T-helper 17 cell (primary cell): ENCODE measurements at places on chromosomes 5 and 9.
A peak's percentile ranks its signal among the peaks of the same experiment; 100 is the strongest.

DNA sequence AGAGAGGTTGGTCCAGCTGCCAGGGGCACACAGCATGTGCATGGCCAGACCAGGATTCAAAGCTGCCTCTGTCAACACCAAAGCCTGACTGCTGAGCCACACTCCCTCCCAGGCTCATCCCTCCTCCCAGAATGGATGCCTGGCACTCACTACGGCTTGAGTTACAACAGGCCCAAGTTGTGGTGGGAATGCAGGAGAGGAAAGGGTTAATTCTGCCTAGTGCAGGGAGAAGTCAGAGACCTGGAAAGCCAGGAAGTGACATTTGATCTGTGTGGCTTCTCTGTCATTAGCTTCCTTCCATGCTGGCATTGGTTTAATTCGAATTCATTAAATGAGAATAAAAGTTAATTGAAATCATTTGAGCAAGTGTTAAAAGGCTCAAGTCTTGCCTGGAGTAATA, 150.0 kb downstream of the NSG2 start:
- no peak for DNase-seq

DNA sequence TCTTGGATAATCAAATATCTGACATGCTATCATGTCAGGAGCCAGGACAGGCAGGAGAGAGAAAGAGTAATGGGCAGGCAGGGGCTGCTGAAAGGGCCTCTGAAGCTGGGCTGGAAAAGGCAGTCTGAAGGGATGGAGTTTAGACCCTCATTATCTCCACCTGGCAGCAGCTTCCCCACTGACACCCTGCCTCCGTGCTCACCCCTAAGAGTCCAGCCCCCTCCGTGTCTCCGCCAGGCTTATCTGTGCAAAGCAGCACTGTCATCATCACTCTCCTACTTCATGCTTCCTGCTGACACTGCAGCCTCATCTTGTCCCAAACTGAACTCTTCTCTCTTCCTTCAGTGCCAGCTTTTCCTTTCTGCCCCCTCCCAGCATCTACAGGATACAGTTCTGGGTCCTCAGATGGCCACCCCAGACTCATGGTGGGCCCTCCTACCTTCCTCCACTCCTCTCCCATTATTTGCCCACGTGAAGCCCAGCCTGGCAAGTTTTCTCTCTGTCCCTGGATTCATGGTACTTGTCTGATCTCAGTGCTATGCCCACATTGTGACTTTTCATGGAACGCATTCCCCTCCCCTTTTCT, 70.9 kb upstream of the KLF9 start:
- no peak for DNase-seq

- no peak for DNase-seq
These were observed 125.5 kb downstream of the DIRAS2 start for GRCh38 chr9:90517103-90517502.

GRCh38 chr9:117076571-117077290, 338.1 kb downstream of the ASTN2 start:
- no peak for DNase-seq

DNA sequence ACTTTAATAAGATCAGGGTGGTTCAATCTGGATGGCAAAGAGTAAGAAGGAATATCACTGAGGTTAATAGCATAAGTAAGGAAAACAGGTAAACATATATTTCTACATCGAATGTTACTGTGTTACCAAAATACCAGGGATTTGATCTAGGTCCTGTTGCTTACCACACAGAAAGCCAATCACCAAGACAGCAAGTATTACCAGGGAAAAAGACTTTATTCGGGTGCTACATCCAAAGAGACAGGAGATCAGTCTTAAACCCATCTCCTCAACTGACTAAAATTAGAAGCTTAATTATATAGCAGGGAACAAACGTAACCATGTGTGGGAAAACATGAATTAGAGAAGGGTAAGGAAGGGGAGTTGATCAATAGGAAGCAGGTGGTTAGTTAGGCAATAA, 500.1 kb downstream of the EFNA5 start:
- no peak for DNase-seq

DNA sequence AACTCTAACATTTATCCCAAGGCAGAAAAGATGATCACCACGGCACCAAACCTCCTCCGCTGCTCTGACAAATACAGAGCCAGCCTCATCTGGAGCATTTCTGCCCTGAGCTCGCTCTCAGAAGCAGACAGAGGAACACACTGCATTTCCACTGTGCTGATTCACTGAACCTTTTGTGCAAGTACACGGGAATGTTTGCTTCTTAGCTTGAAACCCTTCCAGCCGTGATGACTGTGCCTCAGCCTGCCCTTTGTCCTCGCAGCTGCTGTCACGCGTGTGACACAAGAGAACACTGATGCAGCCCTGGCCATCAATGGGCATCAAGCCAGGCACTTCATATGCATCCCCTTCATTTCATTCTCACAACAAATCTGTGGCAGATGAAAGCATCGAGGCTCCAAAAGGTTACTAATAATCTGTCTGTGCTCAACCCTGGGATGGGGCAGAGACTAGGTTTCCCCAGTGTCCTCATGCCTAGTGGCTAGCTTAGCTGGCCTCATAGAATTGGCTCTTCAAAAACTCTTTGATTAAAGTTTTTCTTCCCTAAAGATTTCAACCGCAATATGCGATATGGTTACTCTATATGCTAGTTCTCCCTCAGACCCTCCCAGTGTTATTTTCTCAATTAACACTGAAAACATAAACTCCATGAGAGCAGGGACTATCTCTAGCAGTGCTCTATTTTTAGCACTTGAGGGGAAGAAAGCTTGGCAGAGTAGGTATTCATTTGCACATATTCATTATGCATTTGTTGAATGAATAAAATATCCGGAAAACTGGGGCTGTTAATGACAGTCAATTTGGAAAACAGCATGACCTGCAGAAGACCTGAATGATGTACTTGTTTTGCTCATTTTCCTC, 7.3 kb downstream of the CDC14B start:
- no peak for DNase-seq

- DNase-seq: no peak
These were observed 25.4 kb downstream of the ADAMTS2 start for GRCh38 chr5:179319741-179320281.

DNA sequence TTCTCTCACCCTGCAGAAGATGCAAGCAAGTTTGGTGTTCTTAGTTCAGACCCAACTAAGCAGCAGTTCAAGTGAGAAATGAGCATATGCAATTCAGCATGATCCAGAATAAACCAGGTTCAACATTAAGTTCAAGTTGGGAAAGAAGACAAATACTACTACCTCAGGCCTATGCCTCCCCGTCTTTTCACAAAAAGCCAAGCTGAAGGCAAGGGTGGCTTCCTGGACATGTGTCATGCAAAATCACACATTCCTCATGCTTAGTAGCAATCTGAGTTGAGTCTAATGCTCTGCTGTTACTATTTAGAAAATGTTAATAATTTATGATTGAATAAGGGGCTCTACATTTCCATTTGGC, 453.4 kb upstream of the GRAMD2B start:
- no peak for DNase-seq

DNA sequence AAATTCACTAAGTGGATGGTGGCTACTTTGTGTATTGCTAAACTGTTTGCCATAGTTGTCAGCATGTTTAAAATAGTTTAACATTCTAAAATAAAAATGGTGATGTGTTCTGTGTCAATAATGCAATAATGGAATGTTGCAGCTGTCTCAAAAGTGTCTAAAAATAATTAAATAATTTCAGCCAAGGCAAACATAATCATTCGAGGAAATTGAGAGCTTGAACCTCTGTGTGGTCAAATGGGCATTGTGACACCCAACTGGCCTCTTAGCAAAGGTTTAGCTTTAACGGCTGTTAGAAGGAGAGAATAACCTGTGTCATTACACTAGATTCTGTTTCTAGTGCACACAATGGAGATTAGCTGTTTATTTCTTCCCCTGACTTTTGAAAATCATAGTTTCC, 278.5 kb downstream of the TMEM167A start:
- no peak for DNase-seq

GRCh38 chr9:96654450-96655197, 493 bp downstream of the PRXL2C start:
- peak; percentile 74 for DNase-seq

GRCh38 chr5:62572918-62573514, 5.6 kb upstream of the LRRC70 start:
- no peak for DNase-seq

- DNase-seq: no peak
These were observed 382.3 kb downstream of the ACTL7B start for GRCh38 chr9:108473209-108474112.
